Upper lobe of left lung (tissue), 6 donors: ENCODE measurements at places on chromosomes 12 and 14. TPM values are rescaled to one million over a fixed set of nuclear protein-coding genes. Genes with fewer than 3 reads are reported as not detected.

CCDC177 gene
- not detected for total RNA-seq

CPNE6 gene
- total RNA-seq: not detected

DNA sequence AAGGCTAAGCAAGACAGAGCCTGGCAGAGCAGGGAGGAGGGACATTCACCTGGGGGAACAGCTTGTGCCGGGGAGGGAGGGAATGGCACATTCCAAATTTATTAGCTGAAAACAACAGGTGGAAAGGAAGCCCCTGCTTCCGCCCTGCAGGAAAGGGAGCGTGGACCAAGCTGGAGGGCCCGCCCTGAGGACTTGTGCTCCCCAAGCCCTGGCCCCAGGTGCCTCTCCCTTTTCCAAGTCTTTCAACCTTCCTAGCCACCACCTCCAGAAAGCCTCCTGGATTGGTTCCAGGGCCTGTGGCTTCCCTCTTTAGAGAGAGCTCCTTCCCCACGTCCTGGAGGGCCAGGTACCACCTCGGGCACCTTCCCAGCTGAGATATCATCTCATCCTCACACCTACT lies 2.7 kb downstream of the DEGS2 start:
- DNase-seq: no peak
- H3K27ac ChIP-seq: no peak overlapping the region
- H3K27me3 ChIP-seq: peaks cover 16% of the 10 kb centered on the region
- peaks cover 23% of the 10 kb centered on the region for H3K4me1 ChIP-seq

FAM90A1 gene
- not detected for total RNA-seq

GRCh38 chr12:66596199-66596598 lies 82.7 kb downstream of the GRIP1 start:
- H3K4me1 ChIP-seq: no peaks in the 10 kb centered on the region
- H3K36me3 ChIP-seq: no peaks in the 10 kb centered on the region
- no peak overlapping the region for H3K27ac ChIP-seq
- H3K27me3 ChIP-seq: no peaks in the 10 kb centered on the region
- DNase-seq: no peak

SRRM4 gene
- not detected for total RNA-seq

DNA sequence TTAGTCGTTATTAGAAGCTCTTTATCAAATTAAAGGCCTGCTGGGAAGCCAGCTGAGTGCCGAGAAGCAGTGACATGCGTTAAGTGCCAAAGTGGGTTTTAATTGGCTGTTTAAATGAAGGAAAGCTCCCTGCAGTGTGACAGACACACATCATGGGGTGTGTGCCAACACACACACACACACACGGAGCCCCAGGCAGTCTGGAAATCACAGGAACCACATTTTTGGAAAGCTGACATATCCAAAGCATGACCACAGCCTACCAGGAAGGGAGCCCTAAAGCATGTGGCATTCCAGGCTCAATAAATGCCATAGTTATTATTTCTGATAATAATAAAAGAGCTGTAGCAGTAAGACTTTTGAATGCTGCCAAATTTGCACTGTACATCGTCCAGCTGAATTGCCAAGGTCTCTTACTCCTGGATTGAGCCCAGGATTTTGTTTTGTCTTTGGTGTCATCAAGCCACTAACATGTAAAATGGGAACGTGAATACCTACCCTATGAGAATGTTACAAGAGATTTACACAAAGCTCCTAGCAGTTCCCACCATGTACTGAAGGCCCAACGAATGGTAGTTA lies 135.1 kb downstream of the TMEM30B start:
- H3K27ac ChIP-seq: peak overlapping the region; percentile 45
- H3K36me3 ChIP-seq: no peaks in the 10 kb centered on the region
- no peaks in the 10 kb centered on the region for H3K4me1 ChIP-seq
- no peaks in the 10 kb centered on the region for H3K27me3 ChIP-seq
- DNase-seq: no peak

- no peak for DNase-seq
- no peaks in the 10 kb centered on the region for H3K36me3 ChIP-seq
- no peak overlapping the region for H3K4me3 ChIP-seq
- no peaks in the 10 kb centered on the region for H3K27me3 ChIP-seq
Observed at GRCh38 chr12:68447797-68448260, 115.7 kb upstream of the MDM1 start.

DNA sequence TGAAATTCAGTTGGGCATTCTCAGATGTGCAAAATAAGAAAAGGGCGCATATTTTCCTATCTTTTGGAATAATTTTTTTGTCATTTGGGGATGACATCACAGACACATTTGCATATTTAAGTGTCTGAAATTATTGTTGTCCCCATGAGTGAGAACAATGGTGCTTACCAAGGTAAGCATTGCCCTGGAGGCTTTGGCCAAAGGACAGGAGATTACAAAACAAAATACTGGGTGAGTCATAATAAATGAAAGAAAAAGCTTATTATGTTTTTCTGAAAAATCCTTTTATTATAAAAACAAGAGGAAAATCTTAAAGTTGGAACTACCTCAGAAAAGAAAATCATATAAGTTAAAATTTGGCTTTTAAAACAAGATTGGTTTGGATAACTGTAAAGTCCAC lies 254.9 kb downstream of the BTG1 start:
- H3K27ac ChIP-seq: no peak overlapping the region
- no peak for DNase-seq
- no peaks in the 10 kb centered on the region for H3K4me1 ChIP-seq

RASSF8 gene
- total RNA-seq: 51.0 TPM

- no peak overlapping the region for H3K27ac ChIP-seq
- peak; percentile 89 for DNase-seq
- H3K4me3 ChIP-seq: no peak overlapping the region
- peaks cover 6% of the 10 kb centered on the region for H3K4me1 ChIP-seq
- no peaks in the 10 kb centered on the region for H3K36me3 ChIP-seq
- H3K27me3 ChIP-seq: peaks cover 24% of the 10 kb centered on the region
Observed at GRCh38 chr14:69483765-69484443, 624 bp upstream of the PLEKHD1 start.

DNA sequence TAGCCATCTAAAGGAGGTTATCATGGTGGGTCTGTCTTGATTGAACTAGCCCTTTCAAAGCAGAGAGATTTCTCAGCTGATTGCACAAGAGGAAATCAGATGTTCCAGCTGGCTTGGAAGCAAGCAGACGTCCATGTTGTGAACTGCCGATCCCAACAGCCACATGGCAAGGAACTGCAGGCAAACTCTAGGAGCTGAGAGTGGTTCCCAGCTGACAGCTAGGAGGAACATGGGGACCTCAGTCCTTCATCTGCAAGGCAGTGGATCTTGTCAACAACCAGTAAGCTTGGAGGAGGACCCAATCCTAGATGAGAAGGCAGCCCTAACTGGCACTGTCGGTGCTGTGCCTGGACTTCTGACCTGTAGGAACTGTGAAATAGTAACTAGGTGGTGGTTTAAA lies 7.7 kb downstream of the ACVR1B start:
- no peak for DNase-seq
- H3K4me1 ChIP-seq: peaks cover 55% of the 10 kb centered on the region
- peak overlapping the region; percentile 62 for H3K27ac ChIP-seq

- H3K27me3 ChIP-seq: no peaks in the 10 kb centered on the region
- H3K4me1 ChIP-seq: peaks cover 14% of the 10 kb centered on the region
- no peak overlapping the region for H3K4me3 ChIP-seq
- no peak overlapping the region for H3K27ac ChIP-seq
Observed at GRCh38 chr14:90379106-90379505, 17.7 kb upstream of the CALM1 start.

GRCh38 chr14:64990296-64990695 lies 3.6 kb downstream of the FNTB start:
- no peaks in the 10 kb centered on the region for H3K27me3 ChIP-seq
- H3K27ac ChIP-seq: no peak overlapping the region
- no peak for DNase-seq
- H3K4me3 ChIP-seq: no peak overlapping the region
- peaks cover 30% of the 10 kb centered on the region for H3K4me1 ChIP-seq

APOF gene
- total RNA-seq: 0.20 TPM

GRCh38 chr12:2311020-2311778 lies 258.4 kb downstream of the CACNA1C start:
- H3K27me3 ChIP-seq: no peaks in the 10 kb centered on the region
- H3K27ac ChIP-seq: no peak overlapping the region
- H3K4me3 ChIP-seq: no peak overlapping the region
- no peak for DNase-seq
- H3K4me1 ChIP-seq: no peaks in the 10 kb centered on the region

DNA sequence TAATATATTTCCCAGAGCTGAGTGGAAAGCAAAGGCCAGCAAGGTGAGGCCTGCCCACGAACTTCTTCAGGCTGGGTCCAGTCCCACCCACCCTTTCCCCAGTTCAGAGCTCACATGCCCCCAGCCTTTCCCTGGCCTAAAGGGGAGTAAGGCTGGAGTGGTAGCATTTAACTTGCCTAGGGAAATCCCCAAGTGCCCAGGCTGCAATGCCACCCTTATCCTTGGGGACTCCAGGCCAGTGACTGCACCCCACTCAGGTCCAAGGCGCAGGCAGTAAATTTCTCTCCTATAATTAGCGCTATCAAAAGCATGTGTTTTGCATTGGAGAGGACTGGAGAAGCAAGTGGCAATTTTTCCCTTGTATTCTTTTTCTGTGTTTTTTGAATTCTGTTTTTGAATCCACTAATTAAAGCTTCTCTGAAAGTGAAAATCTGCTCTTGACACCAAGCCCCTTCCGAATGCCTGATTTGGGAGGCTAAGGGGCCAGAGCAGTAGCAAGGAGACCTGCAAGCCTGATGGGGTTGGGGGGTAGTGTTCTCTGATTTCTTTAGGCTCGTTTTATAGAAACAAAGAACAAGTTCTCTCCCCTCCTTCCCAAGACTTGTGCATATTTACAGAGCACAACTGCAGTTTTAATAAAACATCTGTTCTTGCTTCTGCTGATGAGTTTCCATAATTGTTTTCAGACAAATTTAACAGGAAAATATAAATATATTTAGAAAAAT lies 3.5 kb upstream of the HOXC6 start:
- no peak for DNase-seq
- no peak overlapping the region for H3K4me3 ChIP-seq

NXPH4 gene
- not detected for total RNA-seq

CPSF2 gene
- 35.7 TPM for total RNA-seq

GRCh38 chr14:59276235-59276634 lies 87.8 kb downstream of the DAAM1 start:
- H3K4me3 ChIP-seq: no peak overlapping the region
- H3K36me3 ChIP-seq: no peaks in the 10 kb centered on the region
- peaks cover 27% of the 10 kb centered on the region for H3K4me1 ChIP-seq
- no peak overlapping the region for H3K27ac ChIP-seq

SELPLG gene
- total RNA-seq: 26.2 TPM

GRCh38 chr12:89401433-89402058 lies 49.2 kb upstream of the DUSP6 start:
- H3K4me3 ChIP-seq: no peak overlapping the region
- no peak overlapping the region for H3K27ac ChIP-seq

DNA sequence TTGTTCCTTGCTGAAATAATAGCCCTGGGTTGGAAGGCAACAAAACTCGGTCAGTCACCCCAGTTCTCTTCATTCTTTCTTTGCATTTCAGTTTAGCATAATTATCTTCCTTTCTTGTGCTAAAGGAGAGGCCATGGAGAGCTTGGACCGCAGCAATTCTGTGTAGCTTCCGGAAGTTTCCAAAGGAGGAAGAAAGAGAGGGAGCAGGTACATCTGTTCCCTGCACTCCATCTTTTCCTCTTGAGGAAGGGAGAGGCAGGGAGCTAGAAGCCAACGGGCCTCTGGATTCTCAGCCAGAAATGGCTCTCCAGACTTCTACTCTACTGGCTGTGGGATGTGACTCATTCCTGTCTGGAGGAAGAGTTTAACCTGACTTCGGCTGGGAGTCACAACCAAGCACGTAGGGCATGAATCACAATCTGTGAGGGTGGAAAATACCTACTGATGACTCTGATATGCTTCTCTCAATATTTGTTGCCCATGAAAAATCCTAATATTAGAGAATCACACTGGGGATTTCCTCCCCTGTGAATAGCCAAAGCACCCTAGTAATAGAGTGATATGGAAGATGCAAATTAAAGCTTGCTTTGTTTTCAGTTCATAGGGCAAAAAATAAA lies 17.0 kb downstream of the ANO6 start:
- peak overlapping the region; percentile 58 for H3K27ac ChIP-seq
- DNase-seq: peak; percentile 64
- H3K4me1 ChIP-seq: peaks cover 41% of the 10 kb centered on the region
- no peaks in the 10 kb centered on the region for H3K27me3 ChIP-seq
- H3K4me3 ChIP-seq: no peak overlapping the region

HSPA2 gene
- 12.3 TPM for total RNA-seq

GRCh38 chr14:29463727-29464395 lies 463.8 kb downstream of the PRKD1 start:
- no peaks in the 10 kb centered on the region for H3K36me3 ChIP-seq
- no peak overlapping the region for H3K27ac ChIP-seq
- no peak overlapping the region for H3K4me3 ChIP-seq
- no peaks in the 10 kb centered on the region for H3K27me3 ChIP-seq
- DNase-seq: no peak
- no peaks in the 10 kb centered on the region for H3K4me1 ChIP-seq

SMCO3 gene
- 1.1 TPM for total RNA-seq

DNA sequence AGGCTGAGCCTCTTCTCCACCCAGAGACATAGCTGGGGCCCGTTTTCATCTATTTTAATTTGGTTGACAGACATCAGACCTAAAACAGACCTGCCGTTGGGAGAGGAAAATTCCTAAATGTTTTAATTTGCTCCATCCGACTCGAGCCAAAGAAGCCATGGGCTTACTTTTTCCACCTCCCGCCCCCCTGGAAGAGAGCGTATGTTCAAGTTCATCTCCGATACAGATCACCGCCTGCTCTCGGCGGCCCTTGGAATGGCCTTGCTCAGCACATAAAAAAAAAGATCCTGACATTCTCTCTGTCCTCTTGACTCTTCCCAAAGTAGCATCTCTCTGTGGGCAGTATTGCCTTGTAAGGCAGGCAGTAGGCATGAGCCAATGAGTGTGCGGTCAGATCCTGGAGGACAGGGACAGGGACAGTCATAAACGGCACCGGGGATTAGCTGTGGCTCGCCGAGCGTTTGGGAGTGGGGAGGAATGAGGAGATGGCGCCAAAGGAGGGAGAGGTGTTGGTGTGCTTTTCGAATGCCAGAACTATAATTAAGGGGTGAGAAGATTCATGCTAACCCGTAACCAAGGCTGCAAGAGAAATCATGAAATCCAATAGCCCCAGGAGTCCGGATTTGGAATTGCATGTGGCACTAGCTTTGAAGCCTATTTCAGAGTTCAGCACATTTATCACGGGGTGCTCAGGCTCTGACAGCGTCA lies 47.9 kb upstream of the MEG3 start:
- no peak overlapping the region for H3K27ac ChIP-seq
- no peak for DNase-seq
- H3K36me3 ChIP-seq: no peaks in the 10 kb centered on the region
- H3K27me3 ChIP-seq: no peaks in the 10 kb centered on the region
- no peaks in the 10 kb centered on the region for H3K4me1 ChIP-seq

GRCh38 chr14:36967892-36968555 lies 204.4 kb downstream of the SLC25A21 start:
- H3K27me3 ChIP-seq: no peaks in the 10 kb centered on the region
- H3K27ac ChIP-seq: no peak overlapping the region
- DNase-seq: no peak
- no peak overlapping the region for H3K4me3 ChIP-seq
- no peaks in the 10 kb centered on the region for H3K36me3 ChIP-seq

LMO3 gene
- total RNA-seq: 162 TPM

GRCh38 chr12:34105392-34105933 lies 83.2 kb downstream of the ALG10 start:
- H3K27me3 ChIP-seq: no peaks in the 10 kb centered on the region
- no peak overlapping the region for H3K4me3 ChIP-seq
- H3K27ac ChIP-seq: no peak overlapping the region
- peak; percentile 59 for DNase-seq
